ENCODE measurements at places on chromosomes 11 and 22.

DNA sequence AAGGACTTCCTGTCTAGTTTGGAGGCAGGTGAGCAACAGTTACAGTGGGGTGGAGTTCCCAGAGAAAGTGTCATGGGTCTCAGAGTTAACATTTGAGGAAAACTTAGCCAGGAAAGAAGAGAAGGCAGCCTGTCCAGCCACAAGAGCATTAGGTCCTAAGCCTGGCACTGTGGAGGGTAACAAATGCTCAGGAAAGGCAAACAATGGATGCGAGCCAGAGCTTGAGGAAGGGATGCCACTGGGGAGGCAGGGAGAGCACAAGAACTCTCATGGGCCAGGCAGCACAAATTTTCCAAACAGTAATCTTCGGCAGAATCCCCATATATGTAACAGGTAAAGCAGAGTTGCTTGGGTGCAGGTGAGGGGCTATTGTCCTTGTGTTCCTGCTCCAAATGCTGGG is 8.0 kb upstream of the SERPIND1 start:
- DNase-seq: no peak

DNA sequence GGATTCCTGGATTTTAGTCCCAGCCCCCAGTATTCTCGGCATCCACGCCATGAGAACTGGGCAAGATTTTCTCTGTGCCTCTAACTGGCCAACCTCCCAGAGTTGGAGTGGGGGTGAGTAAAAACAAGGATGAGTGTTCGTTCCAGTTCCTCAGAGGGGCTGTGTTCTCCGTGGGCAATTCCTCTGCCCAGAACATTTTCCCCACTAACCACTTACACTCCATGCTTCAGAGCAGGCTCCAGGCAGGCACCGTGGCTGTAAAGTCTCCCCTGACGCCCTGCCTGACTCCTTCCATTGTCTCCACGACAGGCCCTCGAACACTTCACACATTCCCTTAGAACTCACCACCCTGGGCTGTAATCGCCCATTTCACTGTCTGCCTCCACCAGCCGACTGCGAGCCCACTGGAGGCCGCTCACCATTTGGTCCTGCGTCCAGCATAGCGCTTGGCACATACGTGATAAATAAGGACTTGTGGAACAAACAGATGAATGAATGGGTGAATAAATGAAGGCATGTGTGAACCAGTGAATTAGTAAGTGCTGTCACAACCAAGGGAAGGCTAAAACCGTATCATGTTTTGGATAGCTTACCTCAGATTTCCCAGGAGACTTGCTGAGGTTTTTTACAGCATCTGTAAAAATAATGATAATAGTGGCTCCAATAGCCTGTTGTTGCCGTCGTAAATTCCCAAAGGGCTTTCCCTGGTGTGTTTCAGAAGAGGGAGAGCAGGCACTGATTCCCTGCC is 6.1 kb downstream of the APLNR start:
- DNase-seq: peak; percentile 37

DNA sequence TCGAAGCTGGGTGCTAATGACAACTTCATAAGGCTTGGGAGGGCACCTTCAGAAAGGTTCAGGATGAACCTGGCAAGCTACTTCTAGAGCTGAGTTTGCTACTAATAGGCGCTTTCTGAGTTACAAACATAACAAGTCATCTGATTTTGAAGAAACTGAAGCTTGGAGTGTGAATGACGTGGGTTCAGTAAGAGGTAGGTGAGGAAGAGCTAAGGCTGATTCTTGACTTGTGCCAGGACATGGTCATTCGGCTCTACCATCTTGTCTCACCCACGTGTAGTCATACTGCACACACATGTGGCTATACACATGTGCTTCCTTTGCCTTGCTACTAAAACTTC is 56.4 kb downstream of the SWAP70 start:
- no peak for DNase-seq

DNA sequence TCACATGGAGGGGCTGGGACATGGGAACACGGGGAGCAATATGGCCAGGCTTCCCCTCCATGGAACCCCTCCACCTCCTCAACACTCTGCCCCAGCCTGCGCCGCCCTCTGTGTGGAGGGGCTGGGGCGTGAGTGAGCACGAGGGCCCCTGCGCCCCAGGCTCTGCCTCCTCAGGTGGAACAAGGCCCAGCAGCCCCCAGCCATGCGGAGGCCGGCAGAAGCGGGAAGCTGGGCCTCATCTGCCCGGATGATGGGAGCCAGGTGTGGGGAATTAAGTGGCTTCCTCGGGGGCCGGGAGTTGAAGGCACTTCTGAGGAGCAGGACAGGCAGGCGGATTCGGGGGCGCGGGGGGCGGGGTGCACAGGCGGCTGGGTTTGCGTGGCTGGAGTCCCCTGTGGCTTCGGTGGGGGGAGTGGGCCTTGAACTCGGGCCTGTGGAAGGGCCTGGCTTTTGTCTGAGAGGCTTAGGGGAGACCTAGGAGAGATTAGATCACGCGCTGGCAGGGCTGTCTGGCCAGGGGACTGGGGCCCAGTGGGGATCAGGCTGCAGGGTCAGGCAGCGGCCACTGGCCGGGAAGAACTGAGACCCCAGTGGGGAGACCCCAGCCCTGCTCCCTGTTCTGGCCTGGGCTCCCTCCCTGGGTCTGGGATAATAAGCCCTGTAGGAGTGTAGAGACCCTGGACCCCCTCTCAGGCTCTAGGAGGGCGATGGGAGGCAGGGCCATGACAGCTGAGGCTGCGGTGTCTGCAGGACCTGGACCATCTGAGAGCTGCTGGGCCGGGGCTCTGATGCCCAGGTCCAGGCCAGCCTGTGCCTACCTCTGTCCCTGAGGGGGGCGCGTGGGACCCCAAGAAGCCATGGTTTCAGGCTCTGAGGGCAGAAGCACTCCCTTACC is 13.3 kb downstream of the PRR33 start:
- DNase-seq: no peak

All from putamen (tissue), 1 donor.